Left hindlimb (tissue), 1 donor: ENCODE measurements at places on chromosomes 13 and 19.
A peak's percentile ranks its signal among the peaks of the same experiment; 100 is the strongest.

- DNase-seq, result no peak
These were observed 17.0 kb downstream of the CYP2F1 start for GRCh38 chr19:41131186-41131585.

DNA sequence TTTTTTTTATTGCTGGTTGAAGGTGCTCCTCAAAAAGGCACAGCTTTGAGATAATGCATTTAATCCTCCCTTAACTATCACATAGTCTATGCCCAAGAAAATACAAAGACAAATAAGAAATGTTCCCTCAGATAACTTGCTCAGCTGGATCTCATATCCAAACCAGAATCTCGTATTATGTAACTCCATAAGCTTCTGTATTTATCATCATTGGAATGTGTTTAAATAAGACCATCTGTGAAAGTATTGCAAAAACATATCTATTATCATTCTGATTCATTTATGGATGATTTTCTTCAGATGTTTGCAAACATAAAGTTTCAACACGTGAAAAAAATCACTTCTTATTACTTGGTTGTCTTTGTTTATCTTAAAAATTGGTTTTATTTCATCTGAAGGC, 190.9 kb downstream of the IRS2 start:
- DNase-seq, result no peak

GRCh38 chr13:62627226-62627625, 1211.6 kb upstream of the PCDH20 start:
- no peak for DNase-seq

DNA sequence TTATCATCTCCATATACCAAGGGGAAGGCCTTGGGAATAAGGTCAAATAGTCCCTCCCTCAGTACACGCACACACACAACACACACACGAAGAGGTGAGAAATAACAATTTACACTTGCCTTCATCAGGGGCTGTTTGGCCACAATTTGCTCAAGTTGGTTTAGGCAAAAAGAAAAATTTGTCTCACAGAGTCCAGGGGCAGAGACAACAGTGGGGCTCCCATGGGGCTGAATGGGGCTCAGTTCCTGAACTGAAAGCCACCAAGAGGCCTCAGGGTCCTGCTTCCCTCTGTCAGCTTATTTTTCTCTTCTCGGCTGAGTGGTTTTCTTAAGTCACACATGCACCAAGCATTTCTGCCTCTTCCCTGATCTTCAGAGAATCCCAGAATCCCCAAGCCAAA, 35.5 kb downstream of the PCDH8 start:
- DNase-seq, result no peak

DNA sequence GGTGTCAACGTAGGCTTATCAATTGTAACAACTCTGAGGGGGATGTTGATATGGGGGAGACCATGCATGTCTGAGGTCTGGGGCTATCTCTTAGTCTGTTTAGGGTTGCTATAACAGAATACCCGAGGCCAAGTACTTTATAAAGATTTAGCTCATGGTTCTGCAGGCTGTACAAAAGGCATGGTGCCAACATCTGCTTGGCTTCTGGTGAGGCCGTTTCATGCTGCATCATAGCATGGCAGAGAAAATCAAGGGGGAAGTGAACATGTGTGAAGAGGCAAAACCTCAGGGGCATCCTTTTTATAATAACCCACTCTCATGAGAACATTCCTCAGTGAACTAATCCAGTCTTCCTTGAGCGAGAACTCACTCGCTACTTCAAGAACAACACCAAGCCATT, 353.8 kb downstream of the ENOX1 start:
- no peak for DNase-seq

GRCh38 chr19:45809643-45810159, 5.4 kb downstream of the RSPH6A start:
- peak; percentile 6 for DNase-seq

DNA sequence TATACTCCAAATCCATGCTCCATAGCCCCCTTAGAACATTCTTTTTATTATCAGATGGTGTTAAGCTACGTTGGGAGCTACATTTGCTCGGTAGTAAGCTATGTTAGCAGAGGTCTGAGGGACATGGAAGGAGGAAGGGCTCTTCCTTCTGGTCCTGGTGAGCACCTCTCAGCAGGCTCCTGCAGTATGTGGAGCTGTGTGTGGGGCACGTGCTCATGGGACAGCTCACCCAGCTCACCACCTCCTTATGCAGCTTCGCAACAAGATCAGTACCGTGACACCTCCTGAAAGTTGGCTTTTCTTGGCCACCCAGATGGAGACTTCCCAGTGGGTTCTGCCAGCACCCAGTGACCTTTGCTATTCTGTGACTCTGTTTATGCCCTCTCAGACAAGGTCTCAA, 400.5 kb upstream of the SLC10A2 start:
- DNase-seq, result no peak

- DNase-seq, result no peak
These were observed 30.0 kb downstream of the FLT1 start for GRCh38 chr13:28464861-28465460.

GRCh38 chr13:81017513-81018152, 676.7 kb upstream of the SPRY2 start:
- no peak for DNase-seq

DNA sequence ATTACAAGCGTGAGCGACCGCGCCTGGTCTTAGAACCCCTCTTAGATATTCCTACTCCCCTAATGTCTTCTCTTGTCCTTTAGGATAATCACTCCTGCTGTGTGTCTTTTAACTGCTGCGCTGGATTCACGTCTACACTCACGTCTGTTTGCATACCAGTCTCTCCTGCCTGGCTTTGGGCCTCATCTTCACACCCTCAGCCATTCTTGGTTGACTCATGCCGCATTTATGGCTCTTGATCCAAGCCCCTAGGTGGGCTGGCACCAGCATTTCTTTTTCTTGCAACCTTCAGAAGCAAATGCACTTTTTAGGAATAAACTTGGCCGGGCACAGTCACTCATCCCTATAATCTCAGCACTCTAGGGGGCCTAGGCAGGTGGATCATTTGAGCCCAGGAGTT, 22.7 kb downstream of the MYO9B start:
- no peak for DNase-seq

- no peak for DNase-seq
These were observed 1.2 kb upstream of the TMEM59L start for GRCh38 chr19:18611327-18612050.

- no peak for DNase-seq
These were observed 487.2 kb upstream of the GPC6 start for GRCh38 chr13:92739306-92739818.

DNA sequence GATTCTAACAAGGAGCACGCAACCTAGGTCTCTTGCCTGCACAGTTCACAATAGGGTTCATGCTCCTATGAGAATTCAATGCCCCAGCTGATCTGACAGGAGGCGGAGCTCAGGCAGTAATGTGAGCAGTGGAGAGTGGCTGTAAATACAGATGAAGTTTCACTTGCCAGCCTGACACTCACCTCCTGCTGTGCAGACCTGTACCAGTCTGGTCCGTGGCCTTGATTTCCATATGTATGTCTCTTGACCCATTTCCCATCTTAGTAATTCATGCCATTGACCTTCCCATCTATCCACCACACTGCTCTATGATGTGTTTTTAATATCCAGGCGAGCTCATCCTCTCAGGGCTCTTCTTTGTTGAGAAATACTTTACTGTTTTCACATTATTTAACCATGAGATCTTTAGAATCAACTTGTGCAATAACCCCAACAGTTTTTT, 95.2 kb downstream of the LRCH1 start:
- DNase-seq, result no peak

- no peak for DNase-seq
These were observed 383 bp downstream of the ZNF581 start for GRCh38 chr19:55643887-55644176.

GRCh38 chr13:110105136-110105535, 201.8 kb downstream of the COL4A1 start:
- no peak for DNase-seq

DNA sequence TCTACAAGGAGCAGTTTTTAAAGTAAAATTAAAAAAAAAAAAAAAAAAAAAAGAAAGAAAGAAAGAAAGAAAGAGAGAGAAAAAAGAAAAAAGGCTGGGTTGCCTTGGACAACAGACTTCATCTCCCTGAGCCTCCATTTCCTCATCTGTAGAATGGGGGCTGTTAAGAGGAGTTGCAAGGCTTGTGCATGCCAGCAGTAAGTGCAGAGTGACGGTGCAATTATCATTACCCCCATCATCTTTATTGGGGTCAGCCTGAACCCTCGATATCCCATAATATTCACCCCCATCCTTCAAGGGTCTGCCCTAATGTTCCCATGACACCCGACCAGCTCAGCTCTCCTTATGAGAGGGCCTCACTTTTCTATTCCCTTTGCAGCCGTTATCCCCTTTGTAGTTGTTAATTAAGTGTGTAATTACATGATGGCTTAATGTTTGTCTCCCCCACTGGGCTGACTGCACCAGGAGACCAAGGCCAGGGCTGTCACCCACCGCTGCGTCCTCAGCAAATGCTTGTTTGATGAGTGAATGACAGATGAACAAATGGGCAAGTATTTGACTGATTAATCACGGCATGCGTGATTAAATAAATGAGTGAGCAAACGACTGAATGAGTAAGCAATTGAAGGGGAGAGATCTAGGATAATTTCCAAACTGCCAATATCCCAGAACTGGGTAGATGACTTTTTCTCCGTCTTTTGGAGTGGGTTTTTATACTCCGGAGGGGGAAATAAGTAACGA, 10.1 kb downstream of the FOSB start:
- no peak for DNase-seq

- no peak for DNase-seq
These were observed 27.5 kb upstream of the CEACAM1 start for GRCh38 chr19:42555801-42556200.

DNA sequence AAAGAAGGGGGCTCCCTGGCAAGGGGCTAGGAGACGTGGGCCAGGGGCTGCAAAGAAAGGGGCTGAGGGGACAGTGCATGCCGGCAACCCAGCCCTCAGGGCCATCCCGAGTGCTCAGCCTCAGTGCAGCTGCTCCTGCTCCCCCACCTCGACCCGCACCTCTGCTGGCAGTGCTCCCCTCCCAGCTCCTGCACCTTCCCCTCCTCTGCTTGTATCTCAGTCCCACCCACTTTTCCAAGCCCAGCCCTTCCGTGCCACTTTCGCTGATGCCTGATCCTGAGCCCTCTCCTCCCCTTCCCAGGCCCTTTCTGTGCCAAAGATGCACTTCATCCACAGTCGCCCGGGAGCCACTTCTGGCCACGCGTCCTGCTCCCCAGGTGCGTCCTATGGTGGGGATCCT, 69.9 kb upstream of the KCTD15 start:
- no peak for DNase-seq

- DNase-seq, result no peak
These were observed 28.1 kb upstream of the SIAH3 start for GRCh38 chr13:45879666-45880065.

DNA sequence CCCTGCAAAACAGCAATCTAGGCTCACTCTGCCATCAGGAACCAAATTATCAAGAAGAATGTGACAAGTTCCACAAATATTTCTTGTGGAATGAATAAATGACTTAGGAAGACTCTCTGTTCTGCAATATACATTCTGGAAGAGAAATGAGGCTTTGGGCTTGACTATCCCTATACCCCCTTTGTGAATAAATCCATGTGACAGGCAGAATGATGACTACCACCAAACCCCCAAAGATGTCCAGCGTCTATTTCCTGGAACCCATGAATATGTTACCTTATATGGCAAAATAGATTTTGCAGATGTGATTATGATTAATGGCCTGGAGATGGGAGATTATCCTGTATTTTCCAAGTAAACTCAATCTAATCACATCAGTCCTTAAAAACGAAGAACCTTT, 139.3 kb downstream of the ENOX1 start:
- DNase-seq, result no peak

DNA sequence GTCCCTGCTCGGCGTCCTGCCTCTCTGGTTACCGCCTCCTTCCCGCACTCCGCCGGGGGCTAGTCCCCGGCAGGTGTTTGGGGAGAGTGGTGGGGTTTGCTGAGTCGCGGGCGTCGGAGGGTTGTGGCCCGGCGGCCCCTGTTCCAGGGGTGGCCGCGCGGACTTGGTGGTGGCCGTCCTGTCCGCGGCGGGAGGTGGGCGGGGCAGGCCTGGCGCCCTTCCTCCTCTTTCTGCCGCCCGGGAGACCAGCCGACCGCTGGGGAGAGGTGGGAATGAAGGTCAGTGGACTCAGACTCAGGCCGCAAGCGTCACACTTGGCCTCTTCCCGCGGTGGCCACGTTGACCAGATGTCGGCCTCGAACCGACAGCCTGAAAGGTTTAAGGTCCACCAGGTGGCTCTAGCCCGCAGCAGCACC, 61.8 kb downstream of the ZNF723 start:
- no peak for DNase-seq

DNA sequence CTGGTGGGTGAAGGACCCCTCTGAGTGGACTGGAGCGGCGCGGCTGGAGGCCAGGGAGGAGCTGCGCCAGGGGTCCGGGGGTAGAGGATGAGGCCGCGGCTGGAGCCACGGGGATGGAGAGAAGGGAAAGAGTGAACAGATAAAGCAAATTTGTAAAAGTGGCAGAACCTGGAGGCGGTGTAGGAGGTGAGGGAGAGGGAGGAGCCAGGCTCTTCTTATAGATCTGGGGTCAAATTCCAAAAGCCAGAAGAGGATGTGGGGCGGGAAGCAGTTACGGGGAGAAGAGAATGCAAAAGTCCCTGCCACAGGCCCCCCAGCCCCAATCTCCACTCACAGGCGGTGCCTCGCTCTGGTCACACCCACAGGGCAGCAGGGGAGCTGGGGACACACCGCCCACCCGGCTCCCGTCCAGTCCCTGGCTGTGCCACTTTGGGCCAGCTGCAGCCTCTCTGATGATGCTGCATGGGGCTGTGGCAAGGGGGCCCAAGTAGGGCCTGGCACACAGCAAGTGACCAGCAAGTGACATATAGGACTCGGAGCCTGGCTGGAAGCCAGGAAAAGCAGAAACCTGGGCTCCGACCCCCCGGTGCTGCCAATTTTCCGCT, 11.1 kb downstream of the LRRC4B start:
- DNase-seq, result no peak

GRCh38 chr19:28134311-28134710, 1078.6 kb downstream of the UQCRFS1 start:
- no peak for DNase-seq

GRCh38 chr13:50989476-50989875, 79.9 kb downstream of the RNASEH2B start:
- DNase-seq, result no peak

GRCh38 chr19:29381353-29382203, 144.2 kb upstream of the VSTM2B start:
- no peak for DNase-seq

- peak; percentile 73 for DNase-seq
These were observed 2.9 kb downstream of the HTR2A start for GRCh38 chr13:46893798-46894560.

GRCh38 chr13:111343186-111343805, 22.9 kb downstream of the TEX29 start:
- no peak for DNase-seq
